Adrenal gland (tissue), 19 donors: ENCODE measurements at places on chromosomes 1 and 21. TPM values are rescaled to one million over a fixed set of nuclear protein-coding genes. Genes with fewer than 3 reads are reported as not detected.

Gene LYSMD1
- 9.1 TPM for polyA plus RNA-seq

GRCh38 chr1:66294707-66295370, 239.1 kb upstream of the SGIP1 start:
- H3K4me1 ChIP-seq: peaks cover 15% of the 10 kb centered on the region
- H3K27ac ChIP-seq: no peak overlapping the region
- no peak for DNase-seq

- H3K4me1 ChIP-seq: no peaks in the 10 kb centered on the region
- H3K36me3 ChIP-seq: no peaks in the 10 kb centered on the region
- DNase-seq: no peak
- H3K27ac ChIP-seq: no peak overlapping the region
- H3K4me3 ChIP-seq: no peak overlapping the region
These were observed 43.2 kb upstream of the C1orf185 start for GRCh38 chr1:51058858-51059257.

DNA sequence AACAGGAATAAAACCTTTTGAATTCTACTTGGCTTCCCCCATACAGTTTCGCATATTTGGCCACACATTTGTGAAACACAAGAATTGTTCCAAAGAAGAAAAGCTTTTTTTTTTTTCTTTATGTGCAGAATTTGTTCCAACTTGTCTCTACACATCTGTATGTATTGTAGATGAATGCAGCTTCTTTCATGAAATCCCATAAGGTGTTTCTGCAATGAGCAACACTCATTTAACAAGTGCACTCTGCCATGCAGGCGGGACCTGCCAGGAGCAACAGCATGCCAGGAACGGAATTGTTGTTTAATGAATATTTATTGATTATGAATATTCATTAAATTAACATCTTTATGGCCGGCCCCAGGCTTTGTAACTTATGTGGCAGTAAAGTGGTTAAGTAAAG, 1075.0 kb downstream of the TTLL7 start:
- no peak for DNase-seq
- no peaks in the 10 kb centered on the region for H3K36me3 ChIP-seq
- no peak overlapping the region for H3K4me3 ChIP-seq

- H3K27me3 ChIP-seq: no peaks in the 10 kb centered on the region
- H3K27ac ChIP-seq: no peak overlapping the region
- H3K4me1 ChIP-seq: no peaks in the 10 kb centered on the region
- no peak for DNase-seq
- no peak overlapping the region for H3K4me3 ChIP-seq
These were observed 10.1 kb downstream of the FTCD start for GRCh38 chr21:46145159-46145839.

GRCh38 chr1:2376261-2376741, 15.1 kb downstream of the MORN1 start:
- H3K27ac ChIP-seq: no peak overlapping the region
- no peak for DNase-seq
- no peaks in the 10 kb centered on the region for H3K36me3 ChIP-seq
- H3K27me3 ChIP-seq: no peaks in the 10 kb centered on the region
- H3K4me3 ChIP-seq: no peak overlapping the region

Gene GABRD
- 0.75 TPM for polyA plus RNA-seq

- no peak overlapping the region for H3K4me3 ChIP-seq
- DNase-seq: no peak
- H3K36me3 ChIP-seq: no peaks in the 10 kb centered on the region
- H3K4me1 ChIP-seq: no peaks in the 10 kb centered on the region
- no peaks in the 10 kb centered on the region for H3K27me3 ChIP-seq
- no peak overlapping the region for H3K27ac ChIP-seq
These were observed 126.0 kb downstream of the NR5A2 start for GRCh38 chr1:200153277-200154055.

Gene EXTL1
- polyA plus RNA-seq: 0.31 TPM

DNA sequence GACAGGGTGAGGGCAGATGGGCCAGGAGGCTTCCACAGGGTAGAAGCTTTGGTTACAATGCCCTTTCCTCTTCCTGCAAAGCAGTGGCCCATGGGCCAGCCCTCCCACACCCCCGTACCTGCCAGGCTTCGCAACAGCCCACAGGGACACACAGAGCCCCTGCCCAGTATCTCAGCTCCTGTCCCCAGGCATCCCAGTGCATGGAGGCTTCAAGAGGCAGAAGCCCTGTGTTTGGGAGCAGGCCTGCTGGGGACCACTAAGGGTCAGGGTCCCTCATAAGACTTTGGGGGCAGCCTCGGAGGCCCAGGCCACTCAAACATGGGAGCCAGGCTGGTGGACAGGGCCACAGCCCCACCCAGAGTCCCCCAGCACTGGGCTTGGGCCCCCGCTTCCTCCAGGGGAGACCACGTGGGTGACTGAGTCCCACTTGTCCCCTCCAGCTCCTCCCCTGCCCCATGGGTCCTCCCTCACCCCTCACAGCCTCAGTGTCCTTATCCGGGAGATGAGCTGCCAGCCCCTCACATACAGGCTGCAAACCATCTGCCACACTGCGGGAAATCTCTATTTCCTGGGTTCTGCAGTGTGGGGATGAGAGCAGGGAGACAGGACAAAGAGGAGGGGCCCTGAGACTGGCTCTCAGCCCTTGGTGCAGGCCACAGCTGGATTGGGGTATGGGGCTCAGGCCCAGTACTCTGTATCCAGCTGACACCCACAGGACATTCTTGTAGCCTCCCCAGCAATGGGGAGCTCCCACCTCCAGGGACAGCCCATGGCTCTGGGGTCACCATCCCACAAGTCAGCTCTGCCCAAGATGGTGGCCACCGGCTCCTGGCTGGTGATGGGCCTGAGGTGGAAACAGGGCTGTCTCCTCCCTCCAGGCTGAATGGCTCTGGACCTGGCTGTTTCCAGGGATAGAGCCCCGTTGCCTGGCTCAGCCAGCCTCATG, 50.7 kb downstream of the WNT9A start:
- no peak overlapping the region for H3K27ac ChIP-seq
- no peak overlapping the region for H3K4me3 ChIP-seq
- no peaks in the 10 kb centered on the region for H3K4me1 ChIP-seq
- DNase-seq: no peak
- H3K36me3 ChIP-seq: no peaks in the 10 kb centered on the region

Gene TDRD10
- 1.3 TPM for polyA plus RNA-seq

Gene TRIM63
- polyA plus RNA-seq: 0.24 TPM

DNA sequence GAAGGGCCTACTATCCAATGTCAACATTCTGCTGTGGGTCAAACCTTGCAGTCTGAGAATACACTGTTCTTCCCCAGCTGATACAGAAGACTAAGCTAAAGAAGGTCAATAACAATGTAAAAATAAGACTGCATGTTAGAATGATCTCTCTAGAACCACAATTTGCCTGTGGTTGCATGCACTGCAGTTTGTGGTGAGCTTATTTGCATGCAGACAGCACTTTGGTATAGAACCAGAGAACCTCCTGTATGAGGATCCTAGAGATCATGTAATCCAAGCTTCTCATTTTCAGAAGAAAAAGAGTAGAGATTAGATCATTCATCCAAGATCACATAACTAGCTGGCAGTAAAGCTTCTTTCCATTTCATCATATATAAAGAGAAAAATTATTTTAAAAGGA, 15.8 kb downstream of the SYNJ1 start:
- H3K36me3 ChIP-seq: no peaks in the 10 kb centered on the region
- H3K27ac ChIP-seq: no peak overlapping the region
- no peaks in the 10 kb centered on the region for H3K4me1 ChIP-seq
- no peak for DNase-seq
- no peaks in the 10 kb centered on the region for H3K27me3 ChIP-seq
- no peak overlapping the region for H3K4me3 ChIP-seq

- no peaks in the 10 kb centered on the region for H3K27me3 ChIP-seq
- DNase-seq: peak; percentile 67
- peaks cover 26% of the 10 kb centered on the region for H3K4me1 ChIP-seq
These were observed 44.7 kb downstream of the PTGFRN start for GRCh38 chr1:116954440-116954839.

Gene UBE2U
- polyA plus RNA-seq: not detected

- no peaks in the 10 kb centered on the region for H3K27me3 ChIP-seq
- no peak overlapping the region for H3K4me3 ChIP-seq
- no peak for DNase-seq
- H3K4me1 ChIP-seq: no peaks in the 10 kb centered on the region
- no peak overlapping the region for H3K27ac ChIP-seq
- H3K36me3 ChIP-seq: no peaks in the 10 kb centered on the region
These were observed 17.5 kb downstream of the LRRC41 start for GRCh38 chr1:46285730-46286477.

Gene HLX
- 0.81 TPM for polyA plus RNA-seq

- no peak for DNase-seq
- no peaks in the 10 kb centered on the region for H3K27me3 ChIP-seq
- H3K36me3 ChIP-seq: no peaks in the 10 kb centered on the region
- H3K4me3 ChIP-seq: no peak overlapping the region
These were observed 189.3 kb downstream of the SLC35F3 start for GRCh38 chr1:234093741-234094140.

Gene LDLRAD1
- polyA plus RNA-seq: 0.32 TPM

Gene FCRL1
- 0.03 TPM for polyA plus RNA-seq

DNA sequence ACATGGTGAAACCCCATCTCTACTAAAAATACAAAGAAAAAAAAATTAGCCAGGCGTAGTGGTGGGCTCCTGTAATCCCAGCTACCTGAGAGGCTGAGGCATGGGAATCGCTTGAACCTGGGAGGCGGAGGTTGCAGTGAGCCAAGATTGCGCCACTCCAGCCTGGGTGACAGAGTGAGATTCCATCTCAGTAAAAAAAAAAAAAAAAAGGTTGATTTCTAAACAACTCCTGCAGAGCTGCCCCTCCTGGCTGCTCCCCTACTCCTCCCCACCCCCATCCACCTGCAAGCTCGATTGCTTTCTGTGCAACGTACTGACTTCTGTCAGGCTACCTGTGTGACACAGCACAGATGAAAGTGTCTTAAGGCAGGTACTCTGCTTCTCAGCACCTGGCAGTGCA, 13.3 kb downstream of the ETV3L start:
- H3K27me3 ChIP-seq: no peaks in the 10 kb centered on the region
- no peaks in the 10 kb centered on the region for H3K4me1 ChIP-seq
- H3K27ac ChIP-seq: no peak overlapping the region
- DNase-seq: no peak
